Hematopoietic multipotent progenitor cell treated with erythropoietin and hydrocortisone succinate and interleukin-3 and kit ligand, for 4 days (in vitro differentiated cells): ENCODE measurements at places on chromosomes 16 and 17.

DNA sequence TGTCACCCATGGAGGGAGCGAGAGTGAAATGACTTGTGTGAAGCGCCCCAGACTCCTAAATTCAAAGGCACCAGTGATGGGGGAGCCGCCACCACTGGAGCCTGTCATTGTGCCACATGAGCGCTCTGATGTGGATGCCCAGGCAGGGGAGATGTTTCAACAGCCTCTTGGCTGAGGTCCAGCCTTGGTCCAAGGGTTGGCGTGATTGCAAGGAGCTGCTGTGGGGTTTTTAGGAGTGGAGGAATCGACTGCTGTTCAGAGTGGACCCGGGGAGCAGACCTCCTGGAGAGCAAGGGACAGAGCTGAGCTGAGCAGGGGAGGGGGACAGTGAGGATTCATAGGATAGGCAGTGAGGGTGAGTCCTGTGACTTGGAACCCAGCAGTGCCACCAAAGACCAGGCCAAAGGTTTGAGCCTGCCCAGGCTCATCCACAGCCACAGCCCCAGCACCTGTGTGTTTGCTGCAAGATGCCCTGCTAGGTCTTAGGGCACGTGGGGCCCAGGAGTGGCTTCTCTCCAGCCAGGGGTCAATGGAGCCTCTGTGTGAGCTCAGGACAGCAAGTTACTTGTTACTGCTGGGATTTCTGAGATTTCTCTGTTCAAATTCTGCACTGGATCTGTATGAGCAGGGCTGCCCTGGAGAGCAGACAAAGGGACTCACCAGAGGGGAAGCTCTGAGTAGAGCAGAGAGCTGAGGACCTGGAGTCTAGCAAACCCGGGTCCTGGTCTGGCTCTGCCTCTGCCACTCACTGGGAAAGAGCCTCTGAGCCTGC lies 20.3 kb downstream of the RHBDL3 start:
- DNase-seq, result peak; percentile 61

GRCh38 chr17:75181110-75181509 lies 1.6 kb downstream of the SUMO2 start:
- DNase-seq, result peak; percentile 27

DNA sequence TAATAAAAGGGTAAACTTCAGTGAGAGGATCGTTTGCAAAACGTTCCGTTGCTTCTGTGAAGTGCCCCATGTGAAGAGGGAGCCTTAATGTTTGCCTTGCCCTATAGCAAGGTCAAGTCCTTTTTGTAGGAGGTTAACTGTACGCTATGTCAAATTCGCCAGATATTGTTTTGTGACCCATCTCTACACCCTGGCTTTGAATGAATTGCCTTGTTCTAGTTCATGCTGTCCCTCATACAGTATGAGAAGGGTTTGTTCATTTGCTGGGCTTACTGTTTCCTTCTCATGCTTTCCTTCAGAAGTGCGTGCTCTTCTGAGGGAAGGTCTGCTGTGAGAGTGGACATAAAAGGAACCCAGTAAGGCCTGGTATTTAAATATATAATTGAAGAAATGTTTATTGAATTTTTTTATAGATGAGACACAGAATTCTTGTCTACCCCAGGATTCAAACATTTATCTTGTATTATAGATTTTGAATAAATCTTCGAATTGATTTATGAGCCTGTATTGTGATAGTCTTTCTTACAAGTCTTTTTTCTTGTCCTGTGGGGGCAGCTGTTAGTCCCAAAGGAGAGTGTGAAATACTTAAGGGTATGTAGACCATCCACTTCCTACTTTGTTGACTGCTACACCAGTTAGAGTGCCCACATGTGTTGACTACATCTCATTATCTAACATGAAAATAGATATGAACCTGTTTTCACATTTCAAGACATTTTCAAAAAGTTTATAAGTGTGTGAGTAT lies 1.7 kb downstream of the MAP3K3 start:
- DNase-seq, result peak; percentile 52

DNA sequence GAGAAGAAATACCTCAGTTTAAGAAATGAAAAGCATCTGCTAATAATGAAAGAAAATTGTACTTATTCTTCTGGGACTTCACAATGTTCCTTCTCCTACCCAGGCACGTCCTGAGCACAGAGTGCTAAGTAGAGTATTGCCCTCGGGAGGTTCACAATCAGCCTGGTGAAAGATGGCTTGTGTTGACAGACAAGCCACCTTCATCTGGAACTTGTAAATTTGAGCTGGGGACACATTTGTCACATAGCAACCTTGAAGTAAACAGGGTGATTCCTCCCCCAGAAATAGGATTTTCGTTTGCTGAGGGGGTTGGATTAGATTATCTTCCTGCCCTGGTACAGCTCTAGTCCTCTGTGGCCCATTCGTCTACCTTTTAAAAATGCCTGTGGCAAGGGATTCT lies 34.4 kb upstream of the MYH2 start:
- DNase-seq, result no peak

- no peak for DNase-seq
Measured at GRCh38 chr17:49873466-49873865, 25.6 kb upstream of the TAC4 start.

DNA sequence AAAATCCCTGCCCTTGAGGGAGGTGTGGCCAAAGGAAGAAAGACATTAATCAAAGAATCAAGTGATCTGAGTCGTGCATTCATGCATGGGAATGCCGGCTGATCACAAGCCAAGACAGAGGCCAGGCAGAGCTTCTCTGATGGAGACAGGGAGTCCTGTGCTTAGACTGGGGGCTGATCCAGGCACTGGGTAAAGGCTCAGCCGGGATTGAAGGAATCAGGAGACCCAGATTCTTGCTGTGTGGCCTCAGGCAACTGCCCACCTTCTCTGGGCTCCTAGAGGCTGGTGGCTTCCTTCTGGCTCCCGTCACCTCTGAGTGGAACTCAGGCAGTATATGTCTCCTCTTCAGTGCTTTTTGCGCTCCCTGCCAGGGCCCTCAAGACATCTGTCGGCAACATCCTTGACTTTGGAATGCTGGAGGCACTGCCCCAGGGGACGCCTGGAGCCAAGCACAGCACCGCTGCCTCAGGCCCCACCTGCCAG lies 17.7 kb downstream of the RAI1 start:
- DNase-seq, result no peak

- DNase-seq, result no peak
Measured at GRCh38 chr17:609232-609810, 105.3 kb downstream of the VPS53 start.

- no peak for DNase-seq
Measured at GRCh38 chr16:84366208-84366607, 2.1 kb upstream of the ATP2C2 start.

- DNase-seq, result peak; percentile 90
Measured at GRCh38 chr17:39200070-39200879, at the start of gene RPL19. Gene RPL19 (plus strand): TSS chr17:39200283. CDS start chr17:39200345, 62 bp downstream.

- DNase-seq, result no peak
Measured at GRCh38 chr17:57242148-57242547, 14.2 kb upstream of the MSI2 start.

- DNase-seq, result peak; percentile 79
Measured at GRCh38 chr17:57902800-57903759, 52.1 kb downstream of the CUEDC1 start.

- DNase-seq, result no peak
Measured at GRCh38 chr16:87121816-87122215, 195.4 kb downstream of the C16orf95 start.

GRCh38 chr16:79519448-79519847 lies 81.1 kb downstream of the MAF start:
- peak; percentile 89 for DNase-seq

DNA sequence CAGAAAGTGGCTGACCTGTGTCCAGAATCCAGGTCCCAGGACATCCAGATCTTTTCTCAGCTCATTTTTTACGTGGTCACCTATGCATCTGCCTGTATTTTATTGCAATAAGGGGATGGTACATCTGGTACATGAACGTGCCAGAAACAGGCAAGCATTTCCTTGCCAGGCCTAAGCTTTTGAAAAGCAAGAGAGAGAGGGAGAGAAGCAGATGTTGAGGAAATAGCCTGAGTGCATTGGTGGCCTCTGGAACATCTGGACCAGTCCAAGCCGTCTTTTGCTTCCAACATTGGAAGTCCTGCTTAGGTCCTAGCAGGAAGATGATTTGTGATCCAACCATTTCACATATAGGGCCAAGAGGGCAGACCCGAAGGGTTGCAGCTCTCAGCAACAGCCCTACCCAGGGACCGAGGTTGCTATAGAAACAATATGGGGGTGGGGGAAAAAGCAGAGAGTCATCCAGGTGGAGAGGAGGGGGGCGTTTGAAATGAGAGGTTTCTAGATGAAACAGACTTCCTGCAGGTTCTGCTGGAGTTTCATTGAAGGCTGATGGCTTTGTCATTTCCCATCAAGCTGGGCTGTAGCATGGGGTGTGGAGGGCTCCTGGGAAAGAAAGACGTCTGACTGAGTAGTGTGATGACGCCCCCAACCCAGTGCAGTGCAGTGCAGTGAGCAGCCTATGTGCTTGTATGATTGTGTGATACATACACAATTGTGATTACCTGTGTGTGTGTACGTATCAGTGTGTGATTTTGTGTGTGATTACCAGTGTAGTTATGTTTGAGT lies 61.6 kb downstream of the SHISA6 start:
- no peak for DNase-seq

GRCh38 chr16:10929853-10930754 lies 12.2 kb downstream of the DEXI start:
- DNase-seq, result peak; percentile 53

GRCh38 chr17:1542316-1542715 lies 20.3 kb downstream of the PITPNA start:
- no peak for DNase-seq

DNA sequence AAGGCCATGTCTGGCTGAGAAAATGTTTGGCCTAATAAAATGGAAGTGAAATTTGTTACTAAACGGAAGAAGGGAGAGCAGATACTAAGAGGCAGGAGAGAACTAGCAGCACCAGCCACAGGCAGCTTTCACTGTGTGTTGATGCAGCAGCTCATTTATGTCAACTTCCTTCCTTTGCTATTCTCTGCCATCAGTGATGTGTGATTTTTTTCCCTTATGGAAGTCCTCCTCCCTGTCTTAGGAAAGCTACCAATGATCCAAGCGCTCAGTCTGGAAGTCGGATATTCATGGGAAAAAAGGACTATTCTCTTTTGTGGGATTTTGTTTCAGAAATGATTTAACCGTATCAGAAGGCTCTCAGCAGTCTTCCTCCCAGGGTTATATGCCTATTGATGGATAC lies 1629.2 kb downstream of the CDH8 start:
- DNase-seq, result no peak

GRCh38 chr16:74585846-74586443 lies 21.0 kb downstream of the GLG1 start:
- peak; percentile 31 for DNase-seq

GRCh38 chr16:49236216-49236615 lies 45.4 kb downstream of the CBLN1 start:
- no peak for DNase-seq

DNA sequence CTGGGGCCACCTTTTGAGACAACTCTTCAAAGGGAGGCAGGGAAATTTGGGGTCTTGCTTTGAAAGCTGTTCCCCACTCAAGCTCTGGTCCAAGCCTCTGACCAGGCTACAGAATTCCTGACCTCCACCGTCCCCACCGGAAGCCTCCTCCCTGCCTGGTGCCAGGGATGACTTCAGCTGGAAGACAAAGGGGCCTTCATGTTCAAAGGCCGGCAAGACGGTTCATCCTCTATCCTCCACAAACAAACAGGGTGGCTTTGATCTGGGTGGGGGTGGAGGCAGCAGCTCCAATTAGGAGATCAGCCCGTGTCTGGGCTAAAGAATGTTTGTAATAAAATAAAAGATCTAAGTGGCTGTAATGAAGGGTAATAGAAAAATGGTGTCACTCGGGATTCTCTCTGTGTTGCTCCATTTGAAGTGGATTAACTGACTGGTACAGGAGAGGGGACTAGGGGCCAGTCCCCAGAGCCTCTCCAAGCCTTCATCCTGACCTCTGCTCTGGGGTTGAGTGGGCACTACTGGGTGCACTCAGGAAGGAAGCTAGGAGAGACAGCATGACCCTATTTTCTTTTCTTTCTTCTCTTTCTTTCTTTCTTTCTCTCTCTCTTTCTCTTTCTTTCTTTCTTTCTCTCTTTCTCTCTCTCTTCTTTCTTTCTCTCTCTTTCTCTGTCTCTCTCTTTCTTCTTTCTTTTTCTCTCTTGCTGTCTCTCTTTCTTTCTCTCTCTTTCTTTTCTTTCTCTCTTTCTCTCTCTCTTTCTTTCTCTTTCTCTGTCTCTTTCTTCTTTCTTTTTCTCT lies 27.5 kb upstream of the NKD1 start:
- DNase-seq, result no peak

GRCh38 chr17:58312021-58312630 lies 16.5 kb downstream of the TSPOAP1 start:
- DNase-seq, result no peak

- peak; percentile 94 for DNase-seq
Measured at GRCh38 chr17:57892820-57893595, 43.2 kb upstream of the MRPS23 start.
